ENCODE measurements at places on chromosomes 2 and 18.

DNA sequence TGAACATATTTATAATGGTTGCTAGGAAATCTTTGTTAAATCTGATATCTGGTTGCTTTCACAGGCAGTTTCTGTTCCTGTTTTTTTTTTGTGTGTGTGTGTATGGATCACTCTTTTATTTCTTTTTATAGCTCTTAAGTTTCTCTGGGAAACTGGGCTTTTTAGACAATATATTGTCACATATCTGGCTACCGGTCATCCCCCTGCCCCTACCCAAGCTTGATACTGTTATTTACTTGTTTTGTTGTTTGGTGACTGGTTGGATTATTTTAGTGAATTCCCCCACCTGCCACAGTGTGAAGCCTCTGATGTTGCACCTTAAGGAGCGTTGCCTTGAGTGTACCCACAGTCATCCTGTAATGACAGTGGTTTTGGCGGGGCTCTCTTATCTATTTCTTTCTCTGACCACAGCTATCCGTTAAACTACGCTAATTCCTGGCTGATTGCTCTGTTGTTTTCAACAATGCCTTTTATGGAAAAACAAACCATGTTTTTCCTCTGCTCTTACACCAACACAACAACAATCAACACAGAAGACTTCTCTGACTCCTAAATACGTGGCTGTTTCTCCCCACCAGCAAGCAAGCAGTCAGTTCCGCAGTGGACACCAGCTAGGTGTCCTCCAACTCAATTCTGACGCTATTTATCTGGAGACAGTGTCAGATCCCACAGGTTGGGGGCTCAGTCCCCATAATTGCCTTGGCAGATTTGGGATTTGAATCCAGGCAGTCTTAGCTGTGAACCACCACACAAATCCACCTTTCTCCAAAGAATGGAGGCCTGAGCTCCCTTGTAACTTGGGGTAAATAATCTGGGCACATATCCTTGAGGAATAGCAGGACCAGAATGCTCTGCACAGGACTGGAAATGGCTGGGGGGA, 10.9 kb downstream of the GNLY start:
- no peak for DNase-seq

- DNase-seq, result no peak
Observed at GRCh38 chr18:35827275-35827902, 145.1 kb upstream of the RMP24 start.

DNA sequence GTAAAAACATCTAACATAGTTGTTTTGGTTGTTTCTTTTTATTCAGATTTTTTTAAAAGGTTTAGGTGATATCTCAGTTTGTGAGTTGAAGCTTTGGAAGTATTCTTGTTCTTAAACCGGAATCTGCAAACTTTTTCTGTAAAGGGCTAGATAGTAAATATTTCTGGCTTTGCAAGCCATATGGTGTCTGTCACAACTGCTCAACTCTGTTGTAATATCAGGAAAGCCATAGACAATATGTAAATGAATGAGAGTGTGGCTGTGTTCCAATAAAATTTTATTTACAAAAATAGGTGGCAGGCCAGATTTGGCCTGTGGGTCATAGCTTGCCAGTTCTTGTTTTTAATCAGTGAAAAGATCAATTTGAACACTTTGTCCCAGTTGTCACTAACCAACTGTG, 134.1 kb downstream of the CNTNAP5 start:
- no peak for DNase-seq

GRCh38 chr2:157061799-157062198, 195.7 kb upstream of the GALNT5 start:
- DNase-seq, result no peak

DNA sequence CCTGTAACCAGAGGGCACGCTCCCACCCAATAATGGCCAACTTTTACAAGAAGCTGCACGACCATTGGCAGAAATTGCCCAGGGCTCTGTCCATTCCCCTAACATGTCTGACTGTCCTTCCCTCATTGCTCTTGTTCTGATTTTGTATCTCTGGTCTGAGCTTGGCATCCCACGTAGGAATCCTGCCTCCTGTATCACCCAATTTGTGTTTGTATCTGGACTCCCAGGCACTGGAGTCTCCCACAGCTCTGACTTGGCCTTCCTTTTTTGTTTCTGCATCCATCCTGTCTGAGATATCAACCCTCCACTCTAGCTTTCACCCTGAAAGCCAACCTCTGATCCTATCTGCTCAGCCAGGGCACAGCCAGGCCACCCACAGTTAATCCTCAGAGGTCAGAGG, 259.8 kb downstream of the FBXO15 start:
- DNase-seq, result no peak

- DNase-seq, result peak; percentile 63
Observed at GRCh38 chr18:62999392-62999791, 284.1 kb downstream of the PHLPP1 start.

DNA sequence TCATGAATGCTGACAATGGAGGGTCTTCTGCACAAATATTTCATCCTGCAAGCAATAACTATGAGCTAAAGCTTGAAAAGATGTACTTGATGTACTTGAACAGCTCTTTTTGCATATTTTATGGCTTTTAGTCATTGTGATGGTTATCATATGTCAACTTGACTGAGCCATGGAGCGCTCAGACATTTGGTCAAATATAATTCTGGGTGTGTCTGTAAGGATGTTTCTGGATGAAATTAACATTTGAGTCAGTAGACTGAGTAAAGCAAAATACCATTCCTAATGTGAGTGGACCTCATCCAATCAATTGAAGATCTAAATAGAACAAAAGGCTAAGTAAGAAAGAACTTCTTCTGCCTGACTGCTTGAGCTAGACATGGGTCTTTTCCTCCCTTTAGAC, 509.0 kb downstream of the BCL11A start:
- DNase-seq, result no peak

GRCh38 chr2:237432484-237433092, 18.6 kb upstream of the COL6A3 start:
- no peak for DNase-seq

GRCh38 chr2:219404291-219404910, 13.8 kb upstream of the DES start:
- no peak for DNase-seq

- peak; percentile 87 for DNase-seq
Observed at GRCh38 chr2:173159791-173160463, 84.3 kb downstream of the MAP3K20 start.

GRCh38 chr2:125364192-125364983, 1291.6 kb upstream of the GYPC start:
- no peak for DNase-seq

DNA sequence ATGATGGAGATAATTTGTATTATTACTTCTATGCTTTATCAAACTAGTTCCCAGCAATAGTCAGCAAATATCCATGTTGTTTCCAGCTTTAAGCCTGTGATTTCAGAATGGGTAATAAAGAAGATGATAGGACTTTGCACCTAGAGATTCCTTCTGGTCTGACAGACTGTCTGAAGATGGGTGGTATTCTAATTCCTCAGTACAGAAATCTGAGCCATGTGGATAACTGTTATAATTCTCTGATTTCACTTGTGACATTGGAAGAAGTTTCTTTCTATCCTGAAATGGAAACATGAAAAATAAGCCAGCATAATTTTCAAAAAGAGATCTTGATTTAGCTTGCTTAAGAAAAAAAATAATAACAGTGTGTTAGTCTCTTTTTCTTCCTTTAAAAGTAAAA, 130.1 kb downstream of the ZNF804A start:
- no peak for DNase-seq

All from astrocyte of the cerebellum (primary cell).